ENCODE measurements at places on chromosomes 2 and 18.

GRCh38 chr2:237669628-237670392, 42.4 kb downstream of the LRRFIP1 start:
- peak; percentile 85 for DNase-seq

DNA sequence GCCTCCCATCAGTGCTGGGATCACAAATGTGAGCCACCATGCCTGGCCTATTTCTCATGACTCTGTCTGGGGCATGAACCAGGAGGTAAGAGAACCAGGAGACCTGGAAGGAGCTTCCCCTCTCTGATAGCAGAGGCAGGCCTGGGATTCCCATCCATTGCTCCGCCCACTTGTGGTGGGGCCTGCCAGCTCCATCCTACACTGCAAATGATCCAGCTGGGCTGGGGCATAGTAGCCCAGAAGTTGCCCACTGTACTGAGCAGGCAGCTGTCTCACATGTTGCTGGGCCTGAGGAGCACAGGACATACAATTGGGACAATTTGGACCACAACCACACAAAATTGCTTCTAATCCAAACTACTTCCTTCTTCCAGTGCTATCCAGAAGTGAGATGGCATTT, 91.0 kb downstream of the MARCHF4 start:
- DNase-seq, result no peak

GRCh38 chr2:159613651-159614285, 2.6 kb downstream of the BAZ2B start:
- DNase-seq, result peak; percentile 49

- DNase-seq, result no peak
Measured at GRCh38 chr2:15544227-15544626, 16.9 kb downstream of the NBAS start.

DNA sequence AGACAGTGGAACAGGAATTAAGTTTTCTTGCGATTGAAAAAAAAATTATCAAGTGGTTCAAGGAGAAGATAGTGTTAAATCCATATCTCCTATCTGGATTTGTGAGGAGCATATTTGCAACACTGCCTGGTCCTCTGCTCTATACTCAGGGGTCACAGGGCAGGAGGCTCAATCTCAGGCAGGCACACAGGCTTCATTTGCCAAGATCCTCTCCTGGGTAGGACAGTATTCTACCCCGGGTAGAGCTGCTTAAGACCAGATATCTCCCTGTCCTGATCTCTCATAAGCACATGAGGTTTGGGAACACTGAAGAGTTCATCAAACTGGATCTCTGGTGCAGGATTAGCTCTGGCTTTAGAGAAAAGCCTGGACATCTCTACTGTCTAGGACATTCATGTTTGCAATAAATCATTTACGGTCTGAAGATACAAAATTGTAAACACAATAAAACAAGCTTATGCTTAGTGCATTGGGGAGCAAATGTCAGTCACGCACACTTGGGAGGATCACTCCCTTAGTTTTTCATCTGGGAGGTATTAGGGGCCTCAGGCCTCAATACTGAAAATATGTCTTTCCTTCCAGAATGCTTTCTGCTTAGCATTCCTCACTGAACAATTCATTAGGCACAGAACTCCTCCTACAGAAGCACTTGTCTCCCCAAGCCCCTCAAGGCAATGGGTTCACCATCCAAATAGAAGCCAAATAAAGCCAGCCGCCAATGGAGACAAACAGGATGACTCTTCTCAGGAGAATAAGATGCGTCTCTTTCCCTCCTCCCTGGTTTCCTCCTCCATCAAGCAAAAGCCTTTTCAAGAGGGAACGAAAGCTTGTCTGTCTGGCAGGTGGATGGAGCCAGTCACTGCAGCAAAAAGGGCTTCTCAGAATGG, 34.1 kb upstream of the LCLAT1 start:
- DNase-seq, result no peak

DNA sequence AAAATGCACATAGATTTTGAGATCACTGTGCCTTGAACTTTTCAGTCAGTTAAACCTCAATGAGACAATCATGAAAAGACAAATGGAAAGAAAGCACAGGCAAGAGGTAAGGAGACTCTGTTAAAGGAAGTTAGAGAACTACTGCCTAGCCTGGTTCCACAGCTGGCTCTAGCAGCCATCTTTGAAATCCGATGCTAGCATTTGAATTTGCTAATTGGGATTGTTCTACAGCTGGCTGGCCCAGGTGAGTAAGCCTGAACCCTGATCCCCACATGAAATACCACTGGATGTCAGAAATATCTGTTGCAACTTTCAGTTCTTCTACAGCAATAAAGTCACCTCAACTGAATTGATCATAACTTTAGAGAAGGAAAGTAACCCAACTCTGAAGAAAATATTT, 315.2 kb upstream of the CHAC2 start:
- DNase-seq, result no peak

GRCh38 chr2:230737300-230737699, 24.7 kb downstream of the CAB39 start:
- no peak for DNase-seq

DNA sequence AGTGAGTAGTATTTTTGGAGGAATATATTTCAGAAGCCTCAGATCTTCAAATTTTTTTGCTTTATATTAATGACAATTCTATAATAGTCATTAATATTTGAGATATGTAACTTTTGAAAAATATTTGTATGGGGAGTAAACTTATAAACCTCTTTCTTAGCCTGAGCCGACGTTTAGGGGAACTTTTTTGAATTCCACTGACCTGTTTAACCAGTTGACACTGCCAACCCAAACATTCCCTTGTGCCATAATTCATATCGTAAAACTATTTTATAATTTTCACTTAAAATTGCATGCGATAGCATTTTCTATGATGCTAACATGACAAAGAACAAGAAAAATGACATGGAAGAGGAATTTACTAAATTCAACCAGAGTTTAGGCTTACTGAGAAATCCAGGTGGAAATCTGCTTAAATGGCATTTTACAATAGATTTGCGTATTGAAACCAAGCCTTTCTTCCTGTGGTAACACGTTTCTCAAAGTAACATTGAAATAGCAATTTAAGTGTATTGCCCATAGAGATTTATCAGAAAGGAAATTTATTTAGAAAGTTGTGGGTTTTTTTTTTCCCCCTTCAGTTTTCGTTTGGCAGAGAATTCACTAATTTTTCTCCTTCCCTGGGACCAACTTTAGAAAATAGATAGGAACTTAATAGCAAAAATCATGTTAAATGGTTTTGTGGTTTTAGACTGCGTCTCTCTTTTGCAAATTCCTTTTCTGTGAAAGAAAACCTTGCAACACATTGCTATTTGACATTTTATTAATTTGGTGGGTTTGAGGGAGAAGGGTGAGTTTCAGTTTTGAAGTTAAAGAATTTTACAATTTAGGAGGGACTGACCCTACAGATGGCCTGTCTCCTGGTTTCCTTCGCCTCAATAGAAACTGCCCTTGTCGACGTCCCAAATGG, 77.4 kb downstream of the TANC1 start:
- DNase-seq, result no peak

DNA sequence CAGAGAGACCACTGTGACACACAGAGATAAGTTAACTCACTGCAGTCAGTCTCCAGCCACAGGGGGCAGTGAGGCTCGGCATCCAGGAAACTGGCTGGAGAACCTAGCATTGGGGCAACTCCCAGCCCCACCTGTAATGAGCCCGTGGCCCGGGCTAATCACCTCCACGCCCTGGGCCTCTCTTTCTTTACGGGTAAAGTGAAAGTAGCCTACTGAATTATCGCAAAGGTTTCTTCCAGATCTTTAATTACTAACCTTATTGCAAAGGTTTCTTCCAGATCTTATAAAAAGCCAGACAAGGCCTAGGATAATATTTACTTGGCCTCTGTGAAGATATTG, 45.7 kb upstream of the ACAA2 start:
- DNase-seq, result no peak

DNA sequence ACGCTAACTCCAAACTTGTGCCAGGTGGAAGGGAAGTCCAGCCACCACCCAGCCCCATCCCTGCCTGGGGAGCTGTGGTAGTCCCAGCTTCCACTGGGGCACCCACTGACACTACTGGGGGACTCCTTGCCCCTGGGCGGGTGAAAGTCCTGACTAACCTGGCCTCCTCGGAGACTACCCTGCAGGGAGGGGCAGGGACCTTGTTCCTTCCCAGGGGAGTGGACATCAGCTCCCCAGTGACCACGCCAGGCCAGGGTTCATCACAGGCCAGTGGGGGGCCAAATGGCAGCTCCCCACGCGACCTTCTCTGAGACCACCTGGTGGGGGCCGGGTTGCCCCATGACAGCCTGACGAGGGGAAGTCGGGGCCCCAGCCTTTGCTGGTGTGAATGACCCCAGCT, 420.0 kb upstream of the SALL3 start:
- DNase-seq, result no peak

DNA sequence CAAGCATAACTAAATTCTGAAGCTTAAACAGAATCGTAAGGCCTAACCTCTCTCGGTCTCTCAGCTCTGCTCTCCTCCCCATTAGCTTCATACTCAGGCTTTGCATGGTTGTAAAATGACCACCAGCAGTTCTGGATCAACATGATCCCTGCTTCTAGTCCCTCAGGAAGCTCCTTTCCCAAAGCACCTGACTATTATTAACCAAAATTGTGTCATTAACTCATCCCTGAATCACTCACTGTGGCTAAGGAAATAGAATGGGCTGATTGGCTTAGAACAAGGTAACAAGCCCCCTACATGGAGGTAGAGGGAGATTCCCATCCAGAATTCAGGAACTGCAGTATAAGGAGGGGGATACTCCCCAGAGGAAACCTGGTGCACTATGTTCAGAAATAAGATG, 448.3 kb downstream of the ARHGAP15 start:
- DNase-seq, result no peak

- DNase-seq, result no peak
Measured at GRCh38 chr2:59732871-59733566, 820.4 kb downstream of the BCL11A start.

DNA sequence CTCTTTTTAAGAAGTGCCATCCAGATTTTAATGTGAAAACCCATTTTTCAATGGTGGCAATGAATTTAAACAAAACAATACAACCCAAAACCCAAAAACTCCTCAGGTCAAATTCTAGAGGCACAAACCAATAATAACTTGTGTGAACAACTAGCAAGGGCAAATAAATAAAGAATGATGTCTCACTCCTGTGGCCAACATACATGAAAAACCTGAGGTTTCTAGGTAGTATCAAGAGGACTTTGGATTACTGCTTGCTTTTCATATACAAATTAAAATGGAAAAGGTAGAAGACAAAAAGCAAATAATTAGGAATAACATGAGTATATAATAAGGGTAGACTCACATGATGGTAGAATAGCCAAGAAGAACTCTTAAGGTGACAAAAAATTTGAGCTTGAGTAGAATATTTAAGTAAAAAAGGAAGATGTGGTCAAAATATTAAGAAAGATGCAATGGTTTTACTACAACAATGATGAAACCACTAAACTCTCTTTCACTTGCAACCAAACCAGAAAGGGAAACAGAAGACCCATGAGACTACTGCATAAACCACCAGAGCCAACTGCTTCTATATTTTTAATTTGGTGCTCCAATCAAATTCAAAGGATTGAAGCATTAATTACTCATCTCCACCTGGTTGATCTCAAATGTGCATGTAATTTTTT, 53.5 kb downstream of the DARS1 start:
- DNase-seq, result no peak

DNA sequence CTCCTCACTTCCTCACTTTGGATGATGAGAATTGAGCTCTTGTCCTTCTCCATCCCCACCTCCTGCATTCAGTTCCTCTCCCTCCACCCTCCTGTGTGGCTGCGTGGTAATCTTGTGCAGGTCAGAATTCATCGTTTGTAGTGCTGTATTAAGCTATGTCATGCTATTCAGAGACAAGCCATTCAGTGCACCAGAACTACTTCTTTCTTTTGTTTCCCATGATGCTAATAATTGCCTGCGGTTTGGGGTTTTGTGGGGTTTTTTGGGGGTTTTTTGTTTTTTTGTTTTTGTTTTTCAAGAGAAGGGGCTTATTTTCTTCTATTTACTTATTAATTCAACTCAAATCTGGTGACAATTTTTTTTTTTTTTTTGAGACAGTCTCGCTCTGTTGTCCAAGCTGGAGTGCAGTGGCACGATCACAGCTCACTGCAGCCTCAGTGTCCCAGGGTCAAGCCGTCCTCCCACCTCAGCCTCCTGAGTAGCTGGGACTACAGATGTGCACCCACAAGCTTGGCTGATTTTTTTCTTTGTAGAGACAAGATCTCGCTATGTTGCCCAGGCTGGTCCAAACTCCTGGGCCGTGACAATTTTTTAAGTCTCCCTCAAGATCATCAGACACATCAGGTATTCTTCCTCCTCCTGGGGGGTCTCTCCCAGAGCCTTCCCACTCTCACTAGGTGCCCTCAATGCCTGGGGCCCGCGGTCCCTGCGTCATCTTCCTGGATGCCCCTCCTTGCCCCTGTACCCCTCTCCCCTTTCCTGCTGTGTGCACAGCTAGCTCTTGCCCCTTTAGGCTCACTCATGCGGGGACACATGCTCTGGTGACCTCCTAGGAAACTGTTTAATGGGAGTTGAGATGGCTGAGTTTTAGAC, 37.8 kb downstream of the MAL start:
- no peak for DNase-seq

DNA sequence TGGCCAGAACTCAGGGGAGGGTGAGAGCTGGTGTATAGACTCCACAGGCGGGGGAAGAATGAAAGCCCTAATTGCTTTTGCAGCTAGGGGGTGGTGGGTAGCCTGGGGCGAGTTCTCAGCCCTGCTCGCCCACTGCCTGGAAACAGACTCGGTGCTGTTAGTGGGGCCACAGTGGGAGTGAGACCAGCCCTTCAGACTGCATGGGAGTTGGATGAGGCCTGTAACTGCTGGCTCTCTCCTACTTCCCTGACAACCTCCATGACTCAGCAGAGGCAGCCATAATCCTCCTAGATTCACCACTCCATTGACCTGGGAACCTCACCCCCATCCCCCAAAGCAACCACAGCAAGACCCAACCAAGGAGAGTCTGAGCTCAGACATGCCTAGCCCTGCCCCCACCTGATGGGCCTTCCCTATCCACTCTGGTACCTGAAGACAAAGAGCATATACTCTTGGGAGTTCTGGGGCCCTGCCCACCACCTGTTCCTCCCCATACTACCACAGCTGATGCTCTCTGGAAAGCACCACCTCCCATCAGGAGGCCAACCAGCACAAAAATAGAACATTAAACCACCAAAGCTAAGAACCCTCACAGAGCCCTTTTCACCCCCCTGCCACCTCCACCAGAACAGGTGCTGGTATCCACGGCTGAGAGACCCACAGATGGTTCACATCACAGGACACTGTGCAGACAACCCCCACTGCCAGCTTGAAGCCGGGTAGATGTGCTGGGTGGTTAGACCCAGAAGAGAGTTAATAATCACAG, 226.3 kb downstream of the EIPR1 start:
- no peak for DNase-seq

DNA sequence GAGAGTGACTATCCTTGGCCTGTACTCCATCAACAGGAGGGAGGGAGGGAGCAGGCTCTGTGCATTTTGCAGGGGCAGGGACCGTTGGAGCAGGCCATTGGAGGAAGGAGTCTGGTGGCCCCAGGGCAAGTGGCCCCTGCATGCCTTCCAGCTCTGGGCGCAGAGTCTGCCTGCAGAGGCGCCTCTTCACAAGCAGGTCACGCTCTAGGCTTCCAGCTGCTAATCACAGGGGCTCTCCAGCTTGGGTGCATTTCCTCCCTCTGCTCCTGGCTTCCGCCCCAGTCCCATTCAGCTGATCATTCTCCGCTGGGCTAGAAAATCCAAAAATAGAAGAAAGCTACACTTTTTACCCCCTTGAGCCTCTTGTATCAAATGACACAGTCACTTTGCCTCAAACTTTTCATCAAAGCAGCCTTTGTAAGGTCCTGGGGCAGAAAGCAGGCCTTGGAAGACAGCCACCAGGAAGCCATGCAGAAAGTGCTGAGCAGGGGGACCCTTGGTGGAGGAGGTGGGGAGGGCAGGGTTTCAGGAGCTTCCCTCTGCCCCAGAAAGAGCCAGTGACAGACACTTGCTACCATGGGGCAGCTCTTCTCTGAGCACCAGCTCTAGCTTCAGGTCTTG, 11.3 kb downstream of the TMEM247 start:
- DNase-seq, result no peak
